ENCODE measurements at places on chromosomes 5 and 9.

GRCh38 chr9:98361645-98362044 is 106.2 kb upstream of the TBC1D2 start:
- no peak for DNase-seq

DNA sequence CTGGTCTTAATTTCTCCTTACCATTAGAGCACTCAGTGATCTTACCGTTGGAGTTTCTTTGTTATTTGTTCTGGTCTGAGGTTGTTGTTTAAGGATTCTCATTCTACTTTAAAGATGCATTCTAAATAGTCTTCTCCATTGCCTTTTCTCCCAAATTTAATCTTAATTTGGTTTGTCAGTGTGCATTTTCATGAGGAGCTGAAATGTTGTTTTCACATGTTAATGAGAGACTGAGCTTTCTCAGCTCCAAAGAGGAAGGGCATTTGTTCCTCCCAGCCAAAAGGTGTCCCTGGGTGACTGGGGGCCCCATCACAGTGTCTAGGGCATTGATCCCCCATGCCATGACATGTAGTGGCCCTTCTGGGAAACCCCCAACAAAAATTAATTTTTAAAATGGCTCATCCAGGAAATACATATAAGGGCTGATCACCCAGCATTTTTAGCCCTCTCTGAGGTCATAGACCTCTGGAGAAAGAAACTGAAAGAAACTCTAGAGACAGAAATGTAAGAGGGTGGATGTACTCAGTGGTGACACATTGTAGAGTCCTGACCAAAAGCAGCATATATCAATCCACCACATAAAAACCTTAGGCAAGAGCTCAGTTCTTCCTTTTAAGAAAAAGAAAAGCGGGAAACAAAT is 240.4 kb upstream of the RAI14 start:
- DNase-seq, result peak; percentile 38

DNA sequence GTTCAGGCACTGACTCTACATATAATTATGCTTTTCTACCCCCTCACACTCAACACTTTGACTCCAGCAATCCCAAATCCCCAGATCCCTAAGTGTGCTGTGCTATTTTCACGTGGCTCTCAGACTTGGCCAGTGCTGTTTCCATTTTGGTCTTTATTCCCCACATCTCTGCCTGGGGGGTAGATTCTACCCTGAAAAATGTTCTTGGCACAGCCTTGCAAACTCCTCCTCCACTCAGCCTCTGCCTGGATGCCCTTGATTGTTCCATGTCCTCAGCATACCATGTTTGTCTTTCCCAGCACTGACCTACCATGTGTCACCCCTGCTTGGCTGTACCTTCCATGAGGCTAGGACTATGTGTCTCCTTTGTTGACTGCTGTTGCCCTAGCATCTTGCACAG is 43.0 kb downstream of the FXN start:
- DNase-seq, result peak; percentile 32

GRCh38 chr9:121782514-121783110 is 131.2 kb downstream of the DAB2IP start:
- no peak for DNase-seq

DNA sequence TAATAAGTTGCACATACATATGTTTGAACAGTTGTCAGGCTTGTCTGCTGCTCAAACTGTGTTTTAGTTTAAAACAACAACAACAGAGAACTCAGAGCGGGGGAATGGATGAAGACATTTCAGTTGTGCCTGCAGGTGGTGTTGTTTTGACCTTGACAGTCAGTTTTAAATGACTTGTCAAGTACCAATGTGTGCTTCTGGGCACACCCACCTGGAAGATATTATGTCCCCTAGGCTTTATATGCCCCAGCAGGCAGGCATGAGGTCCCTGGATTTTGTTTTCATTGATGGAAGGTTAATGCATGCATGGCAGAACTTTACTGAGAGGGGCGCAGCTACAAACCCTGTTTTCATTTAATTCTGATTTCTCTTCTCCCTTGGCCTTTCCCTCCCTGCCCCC is 84.6 kb downstream of the AOPEP start:
- DNase-seq, result no peak

GRCh38 chr5:8756498-8757084 is 789.3 kb downstream of the SEMA5A start:
- DNase-seq, result peak; percentile 64

DNA sequence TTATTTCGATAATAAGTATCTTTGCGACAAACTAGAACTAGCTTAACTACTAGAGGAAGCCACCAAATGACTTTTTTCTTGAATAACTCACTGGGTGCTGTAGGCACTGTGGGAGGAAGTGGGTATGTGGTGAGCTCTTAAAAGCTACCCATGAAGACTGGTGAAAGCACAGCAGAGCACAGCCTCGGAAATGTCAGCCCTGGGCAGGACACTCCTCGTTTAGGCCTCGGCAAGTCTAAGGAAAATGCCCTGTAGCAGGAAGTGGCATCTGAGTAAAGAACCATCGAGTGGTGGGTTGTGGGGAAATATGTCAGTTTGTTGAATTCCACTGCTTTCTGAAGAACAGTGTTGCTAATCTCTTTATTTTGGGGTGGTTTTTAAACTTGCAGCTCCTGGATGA is 44.0 kb upstream of the NCS1 start:
- DNase-seq, result no peak

- DNase-seq, result no peak
Measured at GRCh38 chr5:1833264-1834021, 32.2 kb downstream of the NDUFS6 start.

DNA sequence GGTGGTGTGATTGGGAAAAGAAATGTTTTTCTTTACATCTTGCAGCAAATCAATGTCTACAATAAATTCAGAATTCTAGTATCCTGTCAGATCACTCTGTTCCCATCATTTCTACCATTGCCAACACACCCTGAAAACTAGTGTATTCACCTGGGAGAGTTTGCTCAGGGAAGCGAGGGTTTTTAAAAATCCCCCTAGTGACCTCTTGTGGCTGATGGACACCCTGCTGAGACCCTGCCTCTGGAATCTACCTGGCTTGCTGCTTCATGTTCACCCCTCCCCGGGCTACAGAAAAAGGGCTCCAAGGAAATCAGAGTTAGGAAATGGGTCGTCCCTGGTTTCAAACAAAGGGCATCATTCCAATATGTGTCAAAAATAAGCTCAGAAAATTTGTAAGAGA is 21.4 kb upstream of the ALDOB start:
- no peak for DNase-seq

- DNase-seq, result peak; percentile 81
Measured at GRCh38 chr5:138354926-138355378, 2.5 kb downstream of the KDM3B start.

GRCh38 chr9:22148876-22149637 is 140.0 kb upstream of the CDKN2B start:
- DNase-seq, result no peak

- DNase-seq, result no peak
Measured at GRCh38 chr5:146669656-146670055, 153.7 kb upstream of the GPR151 start.

- DNase-seq, result peak; percentile 96
Measured at GRCh38 chr9:99056886-99057664, 47.8 kb upstream of the TGFBR1 start.

GRCh38 chr9:136078024-136078423 is 17.1 kb downstream of the NACC2 start:
- DNase-seq, result no peak

- DNase-seq, result no peak
Measured at GRCh38 chr5:15835514-15835913, 335.5 kb downstream of the FBXL7 start.

GRCh38 chr5:88884608-88884877 is 1.6 kb upstream of the MEF2C start:
- no peak for DNase-seq

DNA sequence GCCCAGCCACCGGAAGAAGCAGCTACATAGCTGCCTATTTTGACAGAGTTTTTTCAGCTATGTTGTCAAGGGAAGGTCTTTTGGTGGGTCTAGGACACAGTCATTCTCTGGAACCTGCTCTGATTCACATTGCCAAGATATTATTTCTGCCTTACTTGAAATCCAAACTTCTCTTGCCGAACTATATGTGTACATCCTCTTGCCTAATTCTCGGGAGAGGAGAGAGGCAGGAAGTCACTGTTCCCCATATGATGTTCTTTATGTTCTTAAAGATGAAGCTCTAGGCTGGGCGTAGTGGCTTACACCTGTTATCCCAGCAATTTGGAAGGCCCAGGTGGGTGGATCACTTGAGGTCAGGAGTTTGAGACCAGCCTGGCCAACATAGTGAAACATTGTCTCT is 8.6 kb downstream of the TMEM252 start:
- DNase-seq, result no peak

- DNase-seq, result no peak
Measured at GRCh38 chr5:181184845-181185216, 20.2 kb downstream of the TRIM7 start.

DNA sequence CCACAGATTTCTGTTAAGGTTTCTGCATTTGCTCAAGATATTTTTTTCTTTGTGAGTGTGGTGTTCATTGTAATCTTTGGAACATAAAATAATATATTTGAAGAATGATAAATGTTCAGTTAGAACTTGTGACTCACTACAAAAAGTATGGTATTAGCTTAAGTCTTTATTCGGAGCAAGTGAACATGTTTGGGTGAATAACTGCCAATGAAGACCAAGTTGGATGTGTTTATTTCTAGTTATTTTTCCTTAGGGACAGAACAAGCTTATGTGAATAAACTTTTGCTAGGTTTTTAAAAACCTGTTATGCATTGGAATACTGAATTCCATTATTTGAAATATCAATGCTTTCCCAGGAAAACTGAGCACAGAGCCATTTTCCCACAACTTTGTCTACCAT is 418.6 kb downstream of the SLCO4C1 start:
- DNase-seq, result no peak

GRCh38 chr5:178388386-178389025 is 155.9 kb upstream of the PHYKPL start:
- DNase-seq, result peak; percentile 85

DNA sequence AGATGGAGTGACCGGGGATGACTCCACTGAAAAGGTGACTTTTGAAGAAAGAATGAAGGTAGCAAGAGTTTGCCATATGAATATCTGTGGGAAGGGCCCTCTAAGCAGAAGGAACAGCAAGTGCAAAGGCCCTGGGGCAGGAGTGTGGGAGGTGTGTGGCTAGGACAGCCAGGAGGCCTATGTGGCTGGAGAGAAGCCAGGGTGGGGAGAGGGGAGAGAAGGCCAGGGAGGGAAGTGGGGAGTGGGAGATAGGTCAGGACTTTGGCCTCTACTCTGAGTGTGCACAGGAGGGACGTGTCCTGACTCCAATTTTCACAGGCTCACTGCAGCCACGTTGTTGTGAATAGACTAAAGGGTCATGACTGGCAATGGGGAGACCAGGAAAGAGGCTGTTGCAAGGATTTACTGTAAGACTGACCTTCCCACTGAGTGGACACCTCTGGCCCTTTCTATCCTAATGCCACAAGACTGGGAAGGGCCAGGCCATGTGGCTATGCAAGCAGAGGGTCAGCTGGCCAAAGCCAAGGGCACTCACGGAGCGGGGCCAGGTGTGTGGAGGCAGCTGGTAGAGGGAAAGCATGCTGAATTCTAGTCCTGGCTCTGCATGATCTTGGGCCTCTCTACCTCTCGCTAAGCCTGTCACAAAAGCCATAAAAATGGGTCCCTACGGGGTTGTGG is 172.4 kb downstream of the PAX5 start:
- no peak for DNase-seq

GRCh38 chr5:78530342-78531096 is 118.1 kb downstream of the LHFPL2 start:
- DNase-seq, result peak; percentile 90

DNA sequence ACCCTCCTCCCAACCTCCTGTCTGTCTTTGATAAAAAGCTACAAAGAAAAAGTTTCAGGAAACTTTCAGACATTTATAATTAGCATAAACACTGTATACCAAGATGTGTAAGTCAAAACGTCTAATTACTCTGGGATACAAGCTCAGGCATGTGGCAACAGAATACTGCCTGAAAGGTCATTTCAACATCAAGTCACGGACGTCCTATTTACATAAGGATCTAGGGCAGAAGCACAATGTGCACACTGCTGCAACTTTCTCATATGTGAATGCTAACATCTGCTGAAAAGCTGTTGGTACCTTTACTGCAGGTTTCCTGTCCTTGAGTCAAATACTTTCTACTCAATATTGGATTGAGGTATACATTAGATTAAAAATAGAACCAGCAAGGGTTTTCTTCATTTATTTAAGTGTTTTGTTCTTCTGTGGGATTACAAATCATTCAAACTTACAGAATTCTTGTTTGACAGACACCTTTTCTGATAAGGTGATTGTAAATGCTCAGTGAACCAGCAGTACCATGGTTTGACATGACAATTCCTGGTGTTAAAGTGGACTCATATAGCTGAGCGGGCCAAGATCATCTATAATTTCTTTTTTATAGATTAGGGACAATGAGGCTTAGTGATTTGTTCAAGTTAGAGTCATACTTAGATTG is 36.8 kb downstream of the ELL2 start:
- no peak for DNase-seq

DNA sequence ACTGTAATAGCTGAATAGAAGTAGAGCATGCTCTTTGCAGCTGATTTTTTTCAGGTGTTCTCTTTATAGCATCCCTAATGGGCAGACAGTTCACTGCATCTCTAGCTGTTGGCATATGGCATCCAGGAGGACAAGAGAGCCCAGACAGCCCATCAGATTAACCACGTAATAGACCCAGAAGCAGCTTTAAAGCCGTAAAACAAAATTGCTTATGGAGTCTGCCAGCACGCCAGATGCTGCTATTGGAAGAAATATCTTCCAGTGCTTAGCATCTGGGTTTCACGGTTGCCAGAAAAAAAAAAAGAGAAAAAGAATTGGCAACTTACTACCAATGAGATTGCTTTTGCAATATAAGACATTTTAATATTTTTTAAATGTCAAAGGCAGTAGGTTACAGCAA is 869.4 kb upstream of the NUDT12 start:
- no peak for DNase-seq

GRCh38 chr5:149283626-149284480 is 12.2 kb downstream of the AFAP1L1 start:
- DNase-seq, result peak; percentile 12

GRCh38 chr9:5551368-5552150 is 41.2 kb downstream of the PDCD1LG2 start:
- DNase-seq, result peak; percentile 35

- DNase-seq, result no peak
Measured at GRCh38 chr5:62178258-62178657, 127.7 kb upstream of the KIF2A start.

DNA sequence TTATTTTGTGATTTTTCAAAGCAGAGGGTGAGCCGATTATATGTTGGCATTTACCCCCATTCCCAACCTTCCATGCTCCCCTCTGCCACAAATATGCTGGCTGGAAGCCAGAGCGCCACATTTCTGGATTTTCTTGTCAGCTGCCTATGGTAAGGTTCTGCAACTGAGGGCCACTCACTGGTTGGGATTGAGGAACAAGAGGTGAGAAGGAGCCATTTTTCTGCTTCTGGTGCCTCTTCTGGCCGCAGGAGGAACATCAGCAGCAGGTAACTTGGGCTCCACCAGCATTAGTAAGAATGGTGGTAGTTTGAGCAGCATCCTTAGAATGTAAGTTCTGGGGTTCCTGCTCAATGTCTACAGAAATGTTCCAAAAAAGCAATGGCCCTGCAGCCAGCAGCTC is 159.5 kb upstream of the MAST4 start:
- no peak for DNase-seq

- peak; percentile 33 for DNase-seq
Measured at GRCh38 chr9:104748359-104749031, 1.0 kb downstream of the NIPSNAP3A start.

GRCh38 chr9:99078717-99079116 is 26.2 kb upstream of the TGFBR1 start:
- DNase-seq, result no peak

- no peak for DNase-seq
Measured at GRCh38 chr5:132665574-132666080, 7.7 kb downstream of the IL13 start.

Measured in fibroblast of skin of right biceps (primary cell).